ENCODE measurements at places on chromosomes 7 and 10.

DNA sequence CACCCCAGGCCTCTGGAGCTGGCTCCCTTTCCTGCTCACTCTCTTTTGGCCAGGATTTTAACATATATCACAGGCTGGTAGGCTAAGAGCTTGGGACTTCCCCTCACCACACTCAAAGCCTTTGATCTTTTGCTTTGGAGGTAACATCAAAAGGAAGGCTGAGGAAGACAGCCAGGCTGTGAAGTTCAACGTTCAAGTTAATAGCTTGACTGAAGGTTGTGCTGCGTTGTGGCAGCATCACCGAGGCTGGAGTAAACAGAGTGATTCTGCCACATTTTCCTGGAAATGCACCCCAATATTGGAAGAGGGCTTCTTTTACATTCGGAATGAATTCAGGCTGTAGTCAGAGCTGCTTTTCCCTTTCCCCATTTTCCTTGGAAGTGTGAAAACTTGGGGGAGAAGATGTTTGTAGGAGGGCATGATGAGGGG, 57.3 kb downstream of the TCF7L2 start:
- no peak for DNase-seq

- DNase-seq = no peak
These were observed 22.9 kb upstream of the GPR22 start for GRCh38 chr7:107446988-107447387.

DNA sequence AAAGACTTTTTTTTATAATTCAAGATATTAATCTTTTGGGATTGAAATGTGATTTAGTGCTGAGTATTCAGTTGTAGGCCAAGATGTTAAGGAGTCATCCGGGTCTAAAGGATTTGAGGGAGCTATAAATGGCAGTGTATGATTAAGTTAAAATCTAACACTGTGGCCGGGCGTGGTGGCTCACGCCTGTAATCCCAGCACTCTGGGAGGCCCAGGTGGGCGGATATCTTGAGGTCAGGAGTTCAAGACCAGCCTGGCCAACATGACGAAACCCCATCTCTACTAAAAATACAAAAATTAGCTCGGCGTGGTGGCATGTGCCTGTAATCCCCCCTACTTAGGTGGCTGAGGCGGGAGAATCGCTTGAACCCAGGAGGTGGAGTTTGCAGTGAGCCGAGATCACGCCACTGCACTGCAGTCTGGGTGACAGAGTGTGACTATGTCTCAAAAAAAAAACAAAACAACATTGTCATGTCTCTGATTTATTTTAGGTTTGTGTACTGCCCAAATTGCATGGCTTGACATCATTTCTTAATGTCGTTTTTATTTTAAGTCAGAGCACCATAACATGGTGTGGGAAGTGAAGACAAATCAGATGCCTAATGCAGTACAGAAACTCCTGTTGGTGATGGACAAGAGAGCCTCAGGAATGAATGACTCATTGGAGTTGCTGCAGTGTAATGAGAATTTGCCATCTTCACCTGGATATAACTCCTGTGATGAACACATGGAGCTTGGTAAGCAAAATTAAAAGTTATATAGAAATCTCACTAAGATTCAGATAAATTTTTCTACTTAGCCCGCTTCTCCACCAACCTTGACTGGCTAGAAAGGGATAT, 10.7 kb downstream of the HBP1 start:
- no peak for DNase-seq

DNA sequence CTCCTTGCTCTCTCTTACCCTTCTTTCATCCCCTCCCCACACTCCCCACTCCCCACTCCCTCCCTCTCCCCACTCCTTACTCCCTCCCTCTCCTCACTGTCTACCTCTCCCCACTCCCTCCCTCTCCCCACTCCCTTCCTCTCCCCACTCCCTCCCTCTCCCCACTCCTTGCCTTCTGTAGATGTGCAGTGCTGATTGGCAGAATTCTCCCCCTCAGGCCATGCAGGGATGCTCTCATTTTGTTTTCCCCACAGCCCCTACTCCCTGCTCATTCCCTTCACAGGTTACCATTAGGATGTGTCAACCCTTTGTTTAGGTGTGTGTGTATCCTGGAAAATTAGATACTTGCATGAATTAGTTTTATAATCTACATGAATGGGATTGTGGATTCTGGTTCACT, 90.3 kb downstream of the CELF2 start:
- no peak for DNase-seq
